ENCODE measurements at places on chromosomes 6 and 20.

- DNase-seq = no peak
Observed at GRCh38 chr20:7432612-7433011, 507.6 kb downstream of the HAO1 start.

DNA sequence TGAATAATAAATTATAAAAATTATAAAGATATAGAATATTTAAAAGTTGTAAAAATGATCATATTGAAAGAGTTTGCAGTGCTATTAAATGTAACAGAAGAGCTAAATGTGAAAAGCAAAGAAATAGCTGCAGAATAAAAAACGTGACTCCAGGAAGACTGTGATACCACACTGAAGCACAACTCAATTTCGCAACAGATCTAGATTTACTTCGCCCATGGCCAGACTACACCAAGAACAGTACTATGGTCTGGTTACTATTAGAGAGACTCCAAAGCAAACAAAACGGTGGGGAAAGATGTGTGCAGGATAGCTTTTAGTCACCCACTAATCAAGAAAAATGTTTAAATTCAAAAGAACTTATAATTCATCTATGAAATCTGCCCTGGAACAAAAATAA, 1.9 kb downstream of the CHD6 start:
- no peak for DNase-seq

- DNase-seq = peak; percentile 57
Observed at GRCh38 chr20:22921595-22922421, 113.3 kb upstream of the SSTR4 start.

GRCh38 chr6:141133836-141134235, 998.9 kb upstream of the GJE1 start:
- DNase-seq = no peak

DNA sequence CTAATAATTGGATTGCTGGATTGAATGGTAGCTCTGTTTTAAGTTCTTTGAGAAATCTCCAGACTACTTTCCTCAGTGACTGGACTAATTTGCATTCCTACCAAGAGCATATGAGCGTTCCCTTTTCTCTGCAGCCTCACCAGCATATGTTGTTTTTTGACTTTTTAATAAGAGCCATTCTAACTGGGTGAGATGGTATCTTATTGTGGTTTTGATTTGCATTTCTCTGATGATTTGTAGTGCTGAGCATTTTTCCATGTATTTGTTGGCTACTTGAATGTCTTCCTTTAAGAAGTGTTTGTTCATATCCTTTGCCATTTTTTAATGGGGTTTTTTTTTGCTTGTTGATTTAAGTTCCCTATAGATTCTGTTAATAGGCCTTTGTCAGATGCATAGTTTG, 94.7 kb upstream of the AHI1 start:
- no peak for DNase-seq

- DNase-seq = peak; percentile 52
Observed at GRCh38 chr20:1813101-1813529, 82.1 kb upstream of the SIRPA start.

DNA sequence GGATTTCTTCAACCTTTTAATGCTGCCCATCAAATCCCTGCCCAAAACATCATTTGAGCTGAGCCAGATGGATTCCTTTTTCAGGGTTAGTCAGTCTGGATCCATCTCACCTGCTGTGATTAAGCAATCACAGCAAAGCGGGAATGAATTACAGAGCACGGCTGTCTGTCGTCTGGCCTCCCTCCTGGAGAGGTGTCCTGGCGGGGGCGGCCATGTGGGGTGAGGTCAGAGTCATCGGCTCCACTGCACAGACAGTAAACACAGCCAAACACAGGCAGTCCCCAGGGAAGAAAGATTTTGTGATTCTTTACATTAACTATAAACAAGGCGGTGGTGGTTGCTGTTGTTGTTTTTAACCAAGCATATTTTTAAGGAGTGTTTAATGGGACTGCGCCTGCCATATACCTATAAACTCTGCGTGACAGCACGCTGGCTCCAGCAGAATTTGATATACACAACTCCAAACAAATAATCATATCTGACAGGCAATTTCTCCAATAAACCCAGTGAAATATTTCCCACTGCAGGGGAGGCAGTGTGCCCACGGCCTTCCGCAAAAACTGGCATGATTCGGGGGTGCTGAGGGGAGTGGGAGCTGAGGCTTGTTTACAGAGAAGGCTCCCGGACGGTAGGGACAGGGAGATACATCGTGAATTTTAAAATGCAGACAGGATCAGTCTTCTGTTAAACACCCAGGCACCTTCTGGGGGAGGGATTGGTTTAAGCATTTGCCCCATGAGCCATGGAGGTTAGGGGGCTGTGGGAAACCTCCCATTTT, 232.0 kb upstream of the PMEPA1 start:
- no peak for DNase-seq

GRCh38 chr6:27205375-27206278, 41.9 kb upstream of the PRSS16 start:
- DNase-seq = no peak

Measured in urothelium cell line (cell line).